ENCODE measurements at places on chromosomes 13 and 19.

DNA sequence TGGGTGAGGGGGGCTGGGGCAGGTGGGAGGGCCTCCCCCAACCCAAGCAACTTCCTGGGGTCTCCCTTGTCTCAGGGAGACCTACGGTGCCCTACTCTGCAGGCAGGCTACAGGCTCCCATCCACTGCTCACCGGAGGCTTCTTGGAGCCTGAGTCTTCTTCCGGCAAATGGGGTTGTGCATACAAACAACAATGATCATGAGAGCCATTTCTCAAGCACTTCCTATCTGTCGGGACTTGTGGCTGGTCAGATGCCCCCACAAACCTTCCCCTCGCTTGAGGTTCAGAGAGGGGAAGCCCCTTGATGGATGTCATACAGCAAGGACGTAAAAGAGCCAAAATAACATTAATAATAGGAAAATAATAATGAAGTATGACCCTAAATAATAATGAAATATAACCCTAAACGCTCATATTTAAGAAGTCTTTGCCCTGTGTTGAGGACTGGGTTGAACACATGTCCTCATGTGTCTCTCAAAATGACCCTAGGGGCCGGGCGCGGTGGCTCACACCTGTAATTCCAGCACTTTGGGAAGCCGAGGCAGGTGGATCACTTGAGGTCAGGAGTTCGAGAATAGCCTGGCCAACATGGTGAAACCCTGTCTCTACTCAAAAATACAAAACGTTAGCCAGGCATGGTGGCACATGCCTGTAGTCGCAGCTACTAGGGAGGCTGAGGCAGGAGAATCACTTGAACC is 727 bp downstream of the CD37 start:
- no peak for DNase-seq

DNA sequence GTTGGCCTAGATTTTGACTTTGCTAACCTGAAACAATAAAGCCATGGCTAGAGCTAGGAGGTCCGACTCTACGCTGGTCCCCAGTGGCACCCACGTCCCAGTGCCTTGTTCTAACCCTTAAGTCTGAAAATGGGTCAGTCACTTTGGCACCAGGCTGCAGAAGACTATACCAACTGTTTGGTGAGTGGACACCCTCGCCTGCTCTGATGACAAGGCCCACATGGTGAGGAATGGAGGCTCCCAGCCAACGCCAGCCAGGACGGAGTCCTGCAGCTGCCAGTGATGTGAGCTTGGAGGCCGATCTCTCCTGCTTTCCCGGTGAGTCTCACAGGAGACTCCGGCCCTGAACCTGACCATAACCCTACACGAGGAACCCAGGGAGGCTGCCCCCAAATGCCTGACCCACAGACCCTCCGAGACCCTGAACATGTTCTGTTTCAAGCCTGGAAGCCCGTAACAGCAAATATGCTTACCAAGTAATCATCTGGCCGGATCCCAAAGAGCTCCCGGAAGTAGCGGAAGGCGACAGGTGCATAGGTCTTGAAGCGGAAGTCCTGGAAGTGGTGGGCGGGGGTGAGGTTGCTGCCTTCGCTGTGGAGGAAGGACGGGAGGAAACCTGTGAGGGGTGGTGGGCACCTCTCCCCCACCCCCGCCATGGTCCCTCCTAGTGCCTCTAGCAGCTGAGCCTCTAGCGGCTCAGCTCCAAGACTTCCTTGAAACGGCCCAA is 34.1 kb upstream of the CACTIN start:
- no peak for DNase-seq

GRCh38 chr19:54600212-54600611 is 6.8 kb downstream of the LILRA1 start:
- DNase-seq: no peak

DNA sequence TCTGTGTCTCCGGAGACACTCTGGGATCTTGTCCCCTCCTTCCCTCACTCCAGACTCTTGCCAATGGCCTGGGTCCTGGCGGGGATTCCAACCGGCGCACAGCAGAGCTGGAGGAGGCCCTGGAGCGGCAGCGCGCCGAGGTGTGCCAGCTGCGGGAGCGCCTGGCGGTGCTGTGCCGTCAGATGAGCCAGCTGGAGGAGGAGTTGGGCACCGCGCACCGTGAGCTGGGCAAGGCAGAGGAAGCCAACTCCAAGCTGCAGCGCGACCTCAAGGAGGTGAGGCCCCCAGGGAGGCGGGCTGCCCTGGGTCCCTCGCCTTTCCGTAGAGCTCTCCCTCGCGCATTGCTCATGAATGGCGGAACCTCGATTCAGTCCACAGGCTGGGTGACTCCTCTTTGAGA is 11.0 kb downstream of the PPFIA3 start:
- DNase-seq: no peak

- DNase-seq: no peak
Measured at GRCh38 chr19:33470686-33471085, 50.9 kb downstream of the PEPD start.

GRCh38 chr13:108104736-108105135 is 110.6 kb downstream of the LIG4 start:
- no peak for DNase-seq

DNA sequence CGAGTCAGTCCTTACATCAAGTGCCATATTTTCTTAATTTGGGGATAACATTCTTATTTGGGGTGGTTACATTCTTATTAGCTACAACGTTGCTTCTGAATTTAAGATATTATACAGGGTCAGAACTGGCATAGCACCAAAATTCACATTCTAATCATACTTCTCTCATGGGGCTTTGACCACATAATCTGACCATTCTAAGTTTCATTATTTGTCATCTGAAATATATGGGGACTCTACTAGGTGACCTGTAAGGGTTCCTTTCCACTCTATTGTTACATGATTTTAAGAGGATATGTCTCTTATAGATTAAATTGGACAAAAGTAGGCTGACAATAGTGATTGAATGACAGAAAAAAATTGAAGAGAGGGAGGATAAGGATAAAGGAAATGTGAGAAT is 536.5 kb downstream of the KCTD12 start:
- DNase-seq: no peak

GRCh38 chr13:26722321-26722720 is 38.3 kb downstream of the GPR12 start:
- DNase-seq: no peak

GRCh38 chr13:50365408-50366391 is 350.5 kb downstream of the KCNRG start:
- DNase-seq: no peak

DNA sequence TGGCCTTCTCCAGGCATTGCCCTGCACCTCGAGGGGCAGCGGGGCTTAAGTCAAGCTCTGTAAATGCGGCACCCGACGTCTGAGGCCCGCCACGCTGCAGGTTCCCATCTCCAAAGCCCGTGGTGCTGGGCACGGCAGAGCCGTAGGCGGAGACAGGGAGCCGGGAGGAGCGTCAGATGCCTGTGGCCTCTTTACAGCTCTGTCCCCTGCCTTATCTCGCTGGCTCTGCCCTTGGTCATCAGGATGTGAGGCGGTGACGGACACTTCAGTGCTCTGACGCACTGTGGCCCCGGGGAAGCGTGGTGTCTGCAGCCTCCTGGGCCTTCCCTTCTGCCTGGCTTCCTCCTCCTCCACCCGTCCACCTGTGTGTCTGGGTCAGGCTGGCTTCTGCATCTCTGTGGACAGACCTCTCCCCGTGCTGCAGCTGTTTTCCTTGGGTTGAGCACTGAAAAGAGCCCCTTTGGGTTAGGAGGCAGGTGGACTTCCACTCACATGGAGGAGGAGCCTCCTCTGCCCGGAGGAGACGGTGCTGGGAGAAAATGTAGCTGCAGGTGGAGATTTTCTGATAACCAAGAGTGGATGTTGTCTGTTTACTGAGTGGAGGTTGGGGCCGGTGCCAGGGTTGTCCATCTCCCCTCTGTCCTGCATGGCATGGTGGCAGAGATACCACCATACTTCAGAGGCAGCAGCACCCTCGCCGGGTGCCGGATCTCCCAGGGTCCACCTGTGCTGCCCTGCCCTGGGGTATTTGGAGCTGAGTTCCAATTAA is 14.6 kb downstream of the MCF2L start:
- DNase-seq: no peak

DNA sequence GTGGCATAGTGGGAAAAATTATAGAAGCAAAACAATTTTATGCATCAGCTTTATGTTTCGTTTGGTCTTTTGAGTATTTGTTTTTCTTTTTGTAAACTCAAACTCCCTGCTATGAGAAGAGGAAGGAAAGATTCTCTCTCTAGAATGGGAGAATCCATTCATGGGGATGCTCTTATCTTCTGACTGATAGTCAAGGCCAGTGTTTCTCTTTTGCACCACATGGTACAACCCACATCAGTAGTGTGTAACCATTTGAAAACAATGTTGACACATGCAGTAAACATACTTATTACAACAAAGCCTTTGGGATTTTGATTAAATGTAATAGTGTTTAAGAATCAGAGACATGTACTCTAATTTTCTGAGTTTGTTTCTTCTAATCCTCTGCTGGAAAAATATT is 490.5 kb downstream of the MYO16 start:
- no peak for DNase-seq

- no peak for DNase-seq
Measured at GRCh38 chr13:76778853-76779252, 107.4 kb downstream of the KCTD12 start.

GRCh38 chr13:43020794-43021193 is 2.6 kb upstream of the DNAJC15 start:
- DNase-seq: no peak

- DNase-seq: no peak
Measured at GRCh38 chr13:113421673-113422270, 31.5 kb downstream of the ADPRHL1 start.

DNA sequence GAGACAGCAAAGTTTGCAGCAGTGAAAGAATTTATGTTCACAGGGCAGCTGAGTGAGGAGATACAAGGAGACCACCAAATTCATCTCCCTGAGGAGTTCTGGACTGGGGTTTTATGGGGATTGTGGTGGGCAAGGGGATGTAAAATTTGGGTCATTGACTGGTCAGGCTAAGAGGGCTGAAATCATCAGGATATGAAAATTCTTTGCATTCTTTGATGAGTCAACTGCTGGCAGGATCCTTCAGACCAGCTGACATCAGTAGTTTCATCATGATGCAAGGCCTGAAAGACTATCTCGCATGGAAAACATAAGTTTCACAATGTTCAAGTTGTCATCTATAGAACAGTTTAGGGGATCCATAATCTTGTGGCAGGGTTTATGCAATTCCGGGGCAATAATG is 869.5 kb upstream of the PCDH9 start:
- no peak for DNase-seq

- DNase-seq: no peak
Measured at GRCh38 chr19:495402-496111, 729 bp upstream of the MADCAM1 start.

DNA sequence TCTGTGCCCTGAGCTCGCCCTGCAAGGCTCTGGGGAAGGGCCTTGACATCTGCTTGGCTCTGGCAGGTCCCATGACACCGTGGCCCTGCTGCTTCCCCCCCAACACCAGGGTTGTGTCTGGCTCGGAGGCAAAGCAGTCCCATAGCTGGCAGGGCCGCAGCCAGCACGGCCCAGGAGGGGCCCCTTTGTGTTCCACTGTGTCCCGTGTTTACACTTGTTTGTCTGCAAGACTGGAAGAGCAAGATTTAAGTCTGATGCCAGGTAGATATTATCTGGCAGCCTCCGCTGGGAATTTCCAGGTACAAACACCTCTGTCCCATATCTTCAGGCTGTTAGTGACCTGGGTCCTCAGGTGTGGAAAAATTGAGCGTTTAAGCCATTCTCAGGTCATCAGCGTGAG is 44.3 kb downstream of the MCF2L start:
- DNase-seq: no peak

GRCh38 chr13:99737481-99738245 is 233.9 kb downstream of the ZIC5 start:
- no peak for DNase-seq

DNA sequence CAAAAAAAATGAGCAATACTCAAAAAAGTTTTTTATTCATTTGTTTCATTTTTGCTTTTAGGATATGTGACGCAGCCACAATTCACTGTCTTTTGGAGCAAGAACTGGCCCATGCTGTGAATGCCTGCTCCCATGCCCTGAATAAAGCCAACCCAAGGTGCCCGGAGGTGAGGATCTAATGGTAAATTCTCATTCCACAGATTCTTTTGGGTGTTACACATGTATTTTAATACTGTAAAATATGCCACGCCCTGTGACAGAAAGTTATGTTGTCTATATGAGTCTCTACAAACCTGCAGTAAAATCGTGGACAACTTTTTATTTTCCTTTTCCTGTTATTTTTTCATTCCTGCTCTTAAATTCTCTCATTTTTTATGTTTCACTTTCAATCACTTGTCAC is 57.5 kb upstream of the AKAP11 start:
- DNase-seq: no peak

DNA sequence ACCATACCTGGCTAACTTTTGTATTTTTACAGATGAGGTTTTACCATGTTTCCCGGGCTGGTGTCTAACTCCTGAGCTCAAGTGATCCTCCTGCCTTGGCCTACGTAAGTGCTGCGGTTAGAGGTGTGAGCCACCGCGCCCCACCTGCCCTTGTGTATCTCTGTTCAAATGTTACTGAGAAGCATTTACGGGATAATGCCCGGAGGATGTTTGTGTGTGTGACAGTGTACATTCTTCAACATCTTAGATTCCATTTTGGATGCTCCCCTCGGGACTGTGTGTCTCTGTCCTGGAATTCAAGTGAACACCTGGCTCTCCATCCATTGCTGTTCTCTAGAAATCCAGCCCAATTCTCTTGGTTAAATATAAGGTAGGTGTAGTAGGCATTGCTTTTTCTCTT is 93.7 kb downstream of the NLRP12 start:
- DNase-seq: no peak

GRCh38 chr19:43429395-43429794 is 14.7 kb downstream of the TEX101 start:
- DNase-seq: no peak

GRCh38 chr13:49464621-49465325 is 20.7 kb downstream of the SETDB2 start:
- no peak for DNase-seq
